Left ventricle myocardium superior (tissue), 1 donor: ENCODE measurements at places on chromosomes 3 and 15. TPM values are rescaled to one million over a fixed set of nuclear protein-coding genes. Genes with fewer than 3 reads are reported as not detected.
A peak's percentile ranks its signal among the peaks of the same experiment; 100 is the strongest.

TMEM207 gene
- total RNA-seq, result not detected

GRCh38 chr3:11385326-11385725, 113.1 kb downstream of the ATG7 start:
- DNase-seq, result no peak

DNA sequence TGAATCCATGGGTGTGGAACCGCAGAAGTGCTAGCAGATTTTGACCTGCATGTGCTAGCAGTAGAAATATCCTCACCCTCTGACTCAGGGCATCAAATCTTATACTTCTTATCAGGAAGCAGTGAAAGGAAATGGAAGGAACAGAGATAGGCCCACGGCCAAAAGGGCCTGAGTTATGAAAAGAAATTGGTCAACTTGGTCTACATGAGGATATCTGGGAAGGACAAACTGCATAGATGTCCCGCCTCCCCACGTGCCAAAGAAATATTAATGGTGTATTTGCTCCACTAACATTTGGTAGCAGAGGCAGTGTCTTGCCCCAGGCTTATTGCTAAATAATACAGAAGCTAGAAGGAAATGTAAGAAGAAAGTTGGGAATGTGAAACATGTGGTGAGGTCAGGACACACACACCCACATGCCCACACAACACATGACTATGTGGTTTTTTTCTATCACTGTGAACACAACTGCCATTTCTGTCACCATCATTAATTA, 93.6 kb upstream of the COL8A1 start:
- DNase-seq, result peak; percentile 32

DNA sequence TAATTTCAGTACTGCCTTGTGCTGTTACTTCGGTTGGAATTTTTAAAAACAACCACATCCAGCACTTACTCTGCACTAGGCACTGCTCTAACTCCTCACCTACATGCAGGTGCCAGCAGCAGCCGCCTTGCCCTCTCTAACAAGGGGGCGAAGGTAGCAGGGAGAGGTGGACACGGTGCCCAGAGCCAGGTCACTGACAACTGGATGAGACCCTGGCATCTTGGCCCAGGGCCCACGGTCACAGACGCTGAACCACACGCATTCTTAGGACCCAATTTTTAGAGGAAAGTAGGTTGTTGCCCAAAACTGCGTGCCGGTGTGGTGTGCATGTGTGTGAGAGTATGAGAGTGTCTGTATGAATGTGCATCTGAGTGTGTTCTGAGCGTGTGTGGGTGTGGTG, 63.4 kb upstream of the GATA2 start:
- DNase-seq, result no peak

GRCh38 chr3:120652281-120652680, 29.8 kb downstream of the HGD start:
- no peak for DNase-seq
